NCI-H2171 (cell line): ENCODE measurements at places on chromosomes 1 and 21.
A peak's percentile ranks its signal among the peaks of the same experiment; 100 is the strongest.

GRCh38 chr1:199669916-199670315 lies 357.6 kb upstream of the NR5A2 start:
- DNase-seq: no peak

GRCh38 chr1:93496520-93496919 lies 48.6 kb downstream of the FNBP1L start:
- no peak for DNase-seq

DNA sequence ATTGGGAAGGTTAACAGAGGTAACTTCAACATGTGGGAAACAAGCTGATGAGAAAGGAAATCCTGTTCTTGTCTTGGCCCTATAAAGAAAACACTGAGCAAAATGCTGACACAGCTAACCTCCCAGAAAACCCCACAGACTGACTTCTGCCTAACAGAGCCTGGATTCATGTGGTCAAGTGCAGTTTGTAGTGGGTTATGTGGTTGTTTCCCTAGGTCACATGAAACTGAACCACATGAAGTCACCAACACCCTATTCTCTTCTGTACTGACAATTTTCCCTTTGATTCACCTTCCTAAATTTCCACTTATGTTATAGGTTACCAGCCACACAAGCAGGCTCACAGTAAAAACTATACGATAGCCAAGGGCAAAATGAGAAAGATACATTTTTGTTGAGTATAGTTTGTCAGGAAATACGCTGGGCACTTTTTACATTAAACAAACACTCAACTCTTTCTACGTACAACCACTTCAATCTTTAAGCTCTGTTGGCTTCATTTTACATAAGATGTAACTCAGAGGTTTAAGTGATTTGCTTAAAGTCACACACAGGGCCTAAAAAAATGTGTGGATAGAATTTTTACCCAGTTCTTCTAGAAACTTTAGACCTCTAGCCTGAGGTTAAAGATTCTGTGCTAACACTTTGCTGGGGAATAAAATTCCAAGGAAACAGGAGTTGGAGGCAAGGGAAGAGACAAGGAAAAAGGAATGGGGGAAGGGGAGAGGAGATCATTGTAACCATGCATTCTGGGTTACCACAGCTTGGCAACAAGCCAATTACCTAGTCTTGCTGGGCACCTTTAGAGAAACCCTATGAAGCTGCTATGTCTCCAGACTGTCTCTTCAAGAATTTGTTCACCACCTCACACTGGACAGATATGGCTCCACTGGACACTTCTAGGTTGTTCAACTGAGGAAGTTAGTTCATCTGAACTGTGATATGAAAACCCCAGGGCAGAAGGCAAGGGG lies 601.6 kb upstream of the USP24 start:
- no peak for DNase-seq

GRCh38 chr21:46334351-46335140 lies 10.6 kb downstream of the PCNT start:
- no peak for DNase-seq

- no peak for DNase-seq
Measured at GRCh38 chr1:44747878-44748277, 8.2 kb downstream of the KIF2C start.

DNA sequence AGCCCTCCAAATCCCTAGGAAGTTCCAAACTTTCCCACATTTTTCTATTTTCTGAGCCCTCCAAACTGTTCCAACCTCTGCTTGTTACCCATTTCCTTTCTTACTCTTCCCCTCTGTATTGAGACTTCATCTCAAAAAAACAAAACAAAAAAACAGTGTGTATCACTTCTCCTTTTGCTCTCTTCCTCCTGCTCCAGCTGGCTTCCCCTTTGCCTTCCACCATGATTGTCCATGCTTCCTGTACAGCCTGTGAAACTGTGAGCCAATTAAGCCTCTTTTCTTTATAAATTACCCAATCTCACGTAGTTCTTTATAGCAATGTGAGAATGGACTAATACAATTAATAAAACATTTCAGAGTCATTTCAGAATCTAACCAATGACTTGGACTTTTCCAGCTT lies 69.6 kb upstream of the KRTAP19-8 start:
- DNase-seq: no peak

DNA sequence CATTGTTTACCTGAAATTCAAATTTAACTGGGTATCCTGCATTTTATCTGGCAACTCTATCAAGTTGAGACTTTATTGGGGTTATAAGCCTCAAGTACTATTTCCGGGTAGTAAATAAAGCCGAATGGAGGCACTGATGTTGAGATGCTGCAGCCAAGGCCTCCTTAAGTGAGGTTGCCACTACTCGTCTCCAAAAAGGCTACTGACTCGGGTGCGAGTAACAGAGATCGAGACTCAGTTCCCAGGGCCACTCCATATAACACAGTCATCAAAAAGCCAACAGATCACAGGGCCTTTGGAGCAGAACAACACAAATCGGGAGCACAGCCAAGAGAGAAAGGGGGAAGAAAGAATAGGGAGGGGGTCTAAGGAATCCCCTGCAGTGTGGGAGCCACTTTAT lies 524 bp downstream of the COPA start:
- no peak for DNase-seq

DNA sequence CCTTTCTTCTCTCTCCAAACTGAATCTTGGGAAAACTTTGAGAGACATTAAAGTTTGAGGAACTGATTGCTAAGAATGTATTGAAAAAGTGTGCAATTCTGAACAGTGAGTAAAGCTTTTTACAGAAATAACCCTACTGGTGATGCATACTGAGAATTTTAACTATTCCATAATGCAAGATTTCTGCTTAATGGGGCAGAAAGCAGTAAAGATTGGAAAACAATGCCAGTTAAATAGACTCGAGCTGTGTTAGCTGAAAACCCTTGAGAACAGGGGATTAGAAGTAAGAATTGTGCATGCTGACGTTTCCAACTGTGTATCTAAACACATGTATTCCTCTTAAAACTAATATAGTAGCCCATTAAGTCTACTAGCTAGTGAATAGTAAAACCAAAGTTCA lies 1500.2 kb upstream of the PRMT6 start:
- no peak for DNase-seq

GRCh38 chr21:34284666-34285065 lies 79.1 kb upstream of the KCNE2 start:
- no peak for DNase-seq

DNA sequence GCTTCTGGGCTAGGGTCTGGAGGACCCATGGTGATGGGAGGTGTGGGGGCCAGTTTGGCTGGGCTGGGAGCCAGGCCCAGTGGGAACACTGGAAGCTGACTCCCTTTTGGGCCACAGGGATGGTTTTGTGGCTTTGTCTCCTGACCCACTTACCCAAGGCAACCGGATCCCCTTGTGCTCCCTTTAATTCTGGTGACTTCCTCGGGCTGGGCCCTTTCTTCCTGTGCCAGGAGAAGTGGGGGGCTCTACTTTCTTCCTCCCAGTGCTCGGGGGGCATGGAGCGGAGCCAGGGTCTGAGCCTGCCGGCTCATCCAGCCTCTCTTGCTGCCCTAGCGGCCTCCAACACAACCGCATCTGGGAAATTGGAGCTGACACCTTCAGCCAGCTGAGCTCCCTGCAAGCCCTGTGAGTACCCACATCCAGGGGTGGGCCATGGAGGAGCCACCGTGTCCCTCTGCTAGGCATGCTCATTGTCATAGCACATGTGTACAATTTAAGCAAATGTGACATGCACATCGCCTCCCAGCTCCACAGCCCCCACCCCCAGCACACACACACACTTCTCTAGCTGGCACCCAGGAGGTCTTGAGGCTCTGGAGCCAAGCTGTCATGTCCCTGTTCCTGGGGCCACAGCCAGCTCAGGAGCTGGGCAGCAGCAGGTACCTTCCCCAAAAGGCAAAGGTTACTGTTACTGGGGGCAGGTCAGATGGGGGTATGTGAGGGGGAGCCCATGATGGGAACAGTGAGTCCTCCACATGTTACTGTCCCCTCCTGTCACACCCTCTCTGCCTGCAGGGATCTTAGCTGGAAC lies 35.0 kb downstream of the UBE2T start:
- DNase-seq: no peak

GRCh38 chr1:205466595-205467220 lies 10.9 kb upstream of the BLACAT1 start:
- DNase-seq: no peak

DNA sequence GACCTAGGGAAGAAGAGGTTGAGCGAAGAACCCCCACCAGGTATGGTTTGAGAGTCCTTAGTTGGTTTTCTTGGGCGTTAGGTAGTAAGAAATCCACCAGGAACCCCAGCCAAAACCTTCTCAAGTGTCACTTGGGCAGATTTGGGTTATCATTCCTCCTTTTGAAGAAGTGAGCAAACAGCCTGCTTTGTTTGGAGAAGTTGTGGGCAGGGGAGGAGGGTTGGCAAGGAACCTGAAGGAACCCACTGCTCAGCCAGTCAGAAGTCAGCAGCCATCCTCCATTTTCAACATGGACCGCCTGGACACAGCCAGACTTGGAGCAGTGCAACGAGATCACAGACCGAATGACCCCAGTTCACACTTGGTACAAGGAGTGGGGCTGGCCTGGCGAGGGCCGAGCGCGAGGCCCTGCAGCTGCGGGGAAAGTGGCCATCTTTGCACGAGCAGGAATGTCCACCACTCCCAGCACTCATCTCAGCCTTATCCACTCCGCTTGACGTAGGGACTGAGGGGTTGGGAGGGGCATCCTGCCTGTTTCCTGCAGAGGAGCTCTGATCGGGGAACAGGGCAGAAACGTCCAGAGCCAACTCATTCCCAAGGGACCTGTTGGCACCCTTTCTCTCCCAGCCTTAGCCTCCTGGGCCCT lies 7.2 kb downstream of the ADPRS start:
- DNase-seq: no peak

GRCh38 chr1:165144757-165145397 lies 211.6 kb downstream of the LMX1A start:
- peak; percentile 38 for DNase-seq

DNA sequence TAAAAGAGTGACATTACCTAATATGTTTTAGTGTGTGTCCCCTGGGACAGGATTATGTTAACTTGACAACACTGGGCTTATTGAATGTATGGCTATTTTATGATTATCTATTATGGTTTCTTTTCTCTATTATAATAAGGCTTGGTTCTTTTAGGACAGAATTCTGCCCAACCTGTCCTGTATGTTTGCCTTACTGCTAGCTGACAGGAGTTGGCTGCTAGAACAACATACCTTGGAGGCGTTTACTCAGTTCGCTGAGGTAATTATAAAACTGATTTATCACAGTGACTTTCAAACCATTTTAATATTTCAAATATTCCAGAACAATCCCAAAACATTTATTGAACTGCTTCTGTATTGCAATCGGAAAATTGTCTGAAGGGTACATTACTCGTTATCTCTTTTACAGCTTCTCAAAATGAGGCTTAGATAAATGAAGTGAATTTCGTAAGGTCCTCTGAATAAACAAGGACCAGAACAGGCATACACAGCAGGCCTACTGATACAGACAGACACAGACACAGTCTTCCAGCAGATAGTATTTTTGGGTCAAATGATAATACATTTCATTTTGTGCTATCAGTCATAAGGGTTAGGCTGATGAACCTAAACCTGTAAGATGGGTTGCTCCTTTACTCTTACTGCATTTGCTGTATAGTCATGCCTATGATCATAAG lies 44.2 kb downstream of the SCYL3 start:
- no peak for DNase-seq

- peak; percentile 77 for DNase-seq
Measured at GRCh38 chr1:208137193-208137592, 107.0 kb downstream of the PLXNA2 start.

DNA sequence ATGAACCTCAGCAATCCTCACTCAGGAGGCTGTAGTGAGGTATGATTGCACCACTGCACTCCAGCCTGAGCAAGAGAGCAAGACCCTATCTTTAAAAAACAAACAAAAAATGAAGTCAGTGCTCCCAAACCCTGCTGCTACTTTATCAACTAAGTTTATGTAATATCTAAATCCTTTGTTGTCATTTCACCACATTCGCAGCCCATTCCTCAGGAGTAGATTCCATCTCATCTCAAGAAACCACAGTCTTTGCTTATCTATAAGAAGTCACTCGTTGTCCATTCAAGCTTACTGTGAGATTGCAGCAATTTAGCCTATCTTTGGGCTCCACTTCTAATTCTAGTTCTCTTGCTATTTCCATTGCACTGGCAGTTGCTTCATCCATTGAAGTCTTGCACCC lies 44.3 kb upstream of the RGL1 start:
- no peak for DNase-seq

DNA sequence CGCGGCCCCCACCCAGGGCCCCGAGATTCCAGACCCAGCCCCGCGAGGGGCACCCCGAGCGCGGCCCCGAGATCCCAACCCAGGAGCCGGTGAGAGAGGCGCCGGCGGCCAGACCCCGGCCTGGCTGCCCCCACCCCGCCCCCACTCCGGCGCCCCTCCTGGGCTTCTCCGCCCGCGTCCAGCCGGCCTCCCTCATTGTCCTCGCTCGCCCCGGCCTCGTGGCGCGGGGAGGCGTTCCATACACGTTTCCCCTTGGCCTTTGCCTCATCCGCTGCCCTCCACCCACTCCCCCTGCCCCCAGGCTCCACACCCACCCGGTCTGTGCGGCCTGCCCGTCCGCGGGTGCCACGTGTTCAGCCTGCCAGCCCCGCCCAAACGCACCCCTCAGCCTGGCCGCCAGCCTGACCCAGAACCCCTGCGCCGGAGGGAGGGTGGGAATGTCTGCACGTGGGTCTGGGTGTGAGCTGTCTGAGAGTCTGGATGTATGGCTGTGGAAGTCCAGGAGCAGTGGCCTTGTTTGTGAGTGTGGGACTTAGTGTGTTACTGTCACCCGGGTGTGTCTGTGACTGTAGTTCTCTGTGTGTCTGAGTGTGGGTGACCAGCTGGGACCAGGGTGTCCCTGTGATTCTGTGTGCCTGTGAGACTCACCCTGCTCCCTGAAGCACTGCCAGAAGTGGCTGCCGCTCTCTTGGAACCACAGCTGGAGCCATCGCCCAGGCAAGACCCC lies 681 bp downstream of the B4GALT2 start:
- no peak for DNase-seq

DNA sequence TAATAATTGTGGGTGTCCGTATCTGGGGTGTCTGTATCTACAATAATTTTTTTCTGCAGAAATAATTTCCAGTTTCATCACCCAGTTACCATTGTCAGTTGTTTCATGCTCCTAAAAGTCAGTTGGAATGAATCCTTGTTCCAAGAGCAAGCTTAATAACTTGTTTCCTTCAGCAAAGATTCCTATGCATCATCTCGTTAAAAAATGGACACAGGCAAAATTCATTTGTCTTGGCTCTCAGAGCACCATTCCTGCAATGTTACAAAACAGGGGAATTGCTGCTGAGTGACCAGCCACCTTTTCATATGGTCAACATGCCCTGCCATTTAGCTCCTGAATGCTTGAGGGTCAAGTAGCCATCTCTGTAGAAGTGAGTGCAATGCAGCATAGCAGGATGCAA lies 393.4 kb downstream of the KCNT2 start:
- no peak for DNase-seq
